ENCODE measurements at places on chromosomes 1 and 21.

- DNase-seq = no peak
These were observed 12.3 kb downstream of the WNT3A start for GRCh38 chr1:228018961-228019721.

GRCh38 chr1:175208773-175209492 lies 16.4 kb upstream of the KIAA0040 start:
- peak; percentile 49 for DNase-seq

- DNase-seq = no peak
These were observed 15.2 kb downstream of the SAMD11 start for GRCh38 chr1:938711-939489.

DNA sequence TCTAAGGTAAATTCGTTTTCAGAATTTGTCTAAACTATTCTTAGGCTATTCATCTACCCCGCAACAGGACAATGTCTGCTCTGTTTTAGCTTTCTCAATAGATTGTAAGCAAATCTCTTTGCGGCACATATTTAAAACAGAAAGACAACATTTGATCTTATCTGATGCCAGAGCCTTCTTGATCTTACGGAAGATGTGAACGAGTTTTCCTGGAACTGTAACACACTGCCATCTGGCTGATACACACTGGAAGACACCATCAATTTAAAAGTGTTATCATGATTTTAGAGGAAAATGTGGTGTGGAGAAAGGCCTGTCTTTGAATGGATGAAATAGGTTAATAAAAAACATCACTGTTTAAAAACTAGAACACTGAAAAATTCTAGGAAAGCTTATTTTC lies 36.1 kb downstream of the COA6 start:
- DNase-seq = no peak

DNA sequence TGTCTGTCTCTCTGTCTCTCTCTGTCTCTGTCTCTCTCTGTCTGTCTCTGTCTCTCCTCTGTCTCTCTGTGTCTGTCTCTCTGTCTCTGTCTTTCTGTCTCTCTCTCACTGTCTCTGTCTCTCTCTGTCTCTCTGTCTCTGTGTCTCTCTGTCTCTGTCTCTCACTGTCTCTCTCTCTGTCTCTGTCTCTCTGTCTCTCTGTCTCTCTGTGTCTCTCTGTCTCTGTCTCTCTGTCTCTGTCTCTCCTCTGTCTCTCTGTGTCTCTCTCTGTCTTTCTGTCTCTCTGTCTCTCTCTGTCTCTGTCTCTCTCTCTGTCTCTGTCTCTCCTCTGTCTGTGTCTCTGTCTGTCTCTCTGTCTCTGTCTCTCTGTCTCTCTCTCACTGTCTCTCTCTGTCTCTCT lies 873 bp upstream of the COL6A1 start:
- no peak for DNase-seq

- DNase-seq = no peak
These were observed 577.8 kb downstream of the BRINP3 start for GRCh38 chr1:189899686-189900425.

- DNase-seq = no peak
These were observed 651 bp downstream of the ZBTB8A start for GRCh38 chr1:32539584-32540571.

- no peak for DNase-seq
These were observed 112.8 kb downstream of the C1orf21 start for GRCh38 chr1:184499616-184500015.

- DNase-seq = no peak
These were observed 20.6 kb upstream of the NPL start for GRCh38 chr1:182768963-182769362.

- DNase-seq = no peak
These were observed 14.0 kb upstream of the NCF2 start for GRCh38 chr1:183604038-183604808.

GRCh38 chr1:212514056-212514614 lies 81.4 kb downstream of the NENF start:
- DNase-seq = no peak
